ENCODE measurements at places on chromosomes 5 and 9.

GRCh38 chr5:157366741-157367674, 93.0 kb upstream of the NIPAL4 start:
- no peak for DNase-seq

DNA sequence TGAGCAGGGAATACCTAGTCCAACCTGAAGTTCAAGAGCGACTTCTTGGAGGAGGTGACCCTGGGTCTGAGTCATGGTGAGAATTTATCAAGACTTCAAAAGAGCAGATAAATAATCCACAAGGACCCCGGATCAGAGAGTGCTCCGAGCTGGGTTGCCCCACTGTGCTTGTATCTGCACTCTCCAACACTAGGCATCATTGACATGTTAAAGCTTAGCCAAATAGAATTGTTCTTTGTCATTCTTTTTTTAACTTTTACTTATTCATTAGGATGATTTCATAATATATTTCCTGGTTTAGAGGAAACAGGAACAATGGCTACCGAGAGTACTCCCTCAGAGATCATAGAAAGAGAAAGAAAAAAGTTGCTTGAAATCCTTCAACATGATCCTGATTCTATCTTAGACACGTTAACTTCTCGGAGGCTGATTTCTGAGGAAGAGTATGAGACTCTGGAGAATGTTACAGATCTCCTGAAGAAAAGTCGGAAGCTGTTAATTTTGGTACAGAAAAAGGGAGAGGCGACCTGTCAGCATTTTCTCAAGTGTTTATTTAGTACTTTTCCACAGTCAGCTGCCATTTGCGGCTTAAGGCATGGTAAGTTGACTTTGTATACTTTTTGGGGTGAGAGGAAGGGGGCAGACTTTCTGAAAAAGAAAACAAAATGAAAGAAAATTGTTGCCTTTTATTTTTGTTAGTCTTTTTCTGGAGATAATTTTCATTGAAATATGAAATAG, at the start of gene CARD6:
CARD6 (plus strand) TSS at position 300 of the 738 bp plus-strand sequence; CDS start at position 316, 16 bp downstream.
- DNase-seq = no peak

DNA sequence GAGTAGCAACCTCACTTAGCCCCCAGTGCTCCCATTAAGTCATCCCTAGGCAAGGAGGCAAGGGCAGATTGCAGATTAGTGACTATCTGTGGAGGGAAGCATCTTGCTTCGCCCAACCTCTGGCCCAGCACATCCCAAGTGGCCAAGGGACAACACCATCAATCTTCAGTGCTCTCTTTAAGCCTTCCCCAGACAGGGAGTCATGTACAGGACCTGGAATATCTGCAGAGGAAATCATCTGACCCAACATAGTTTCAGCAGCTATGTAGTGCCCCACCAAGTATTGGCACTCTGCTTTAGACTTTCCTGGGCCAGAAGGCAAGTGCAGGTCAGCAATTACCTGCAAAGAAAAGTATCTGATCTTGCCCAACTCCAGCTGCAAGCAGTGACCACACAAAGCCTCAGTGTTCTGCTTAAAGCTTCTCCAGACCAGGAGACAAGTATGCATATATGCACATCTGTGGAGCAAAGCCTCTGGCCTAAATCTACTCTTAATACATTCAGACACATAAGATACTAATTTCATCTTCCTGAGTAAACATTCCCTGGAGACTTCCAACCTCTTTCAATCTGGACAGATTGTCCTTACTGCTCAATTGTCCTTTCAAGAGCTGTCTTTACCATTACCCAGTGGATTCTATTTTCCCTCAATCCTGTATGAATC, 224.8 kb upstream of the VLDLR start:
- DNase-seq = no peak

- no peak for DNase-seq
Measured at GRCh38 chr9:93828331-93829097, 126.6 kb downstream of the BARX1 start.

DNA sequence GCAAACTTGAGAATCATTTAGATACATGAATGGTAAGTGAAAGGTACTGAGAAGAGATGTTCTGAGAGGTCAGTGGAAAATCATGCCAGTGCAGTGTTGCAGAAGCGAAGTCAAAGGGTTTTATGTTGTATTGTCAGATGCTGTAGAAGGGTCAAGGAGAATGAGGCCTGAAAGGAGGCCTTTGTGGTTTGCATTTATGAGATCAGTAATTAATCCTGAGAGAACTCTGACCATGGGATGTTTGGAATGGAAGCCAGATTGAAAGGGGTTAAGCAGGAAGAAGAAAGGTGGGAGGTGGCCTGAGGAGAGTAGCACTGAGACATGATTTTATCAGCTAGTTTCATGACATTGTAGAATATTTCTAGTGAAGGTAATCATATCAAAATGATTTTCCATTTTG, 97.8 kb downstream of the ZSWIM6 start:
- no peak for DNase-seq

DNA sequence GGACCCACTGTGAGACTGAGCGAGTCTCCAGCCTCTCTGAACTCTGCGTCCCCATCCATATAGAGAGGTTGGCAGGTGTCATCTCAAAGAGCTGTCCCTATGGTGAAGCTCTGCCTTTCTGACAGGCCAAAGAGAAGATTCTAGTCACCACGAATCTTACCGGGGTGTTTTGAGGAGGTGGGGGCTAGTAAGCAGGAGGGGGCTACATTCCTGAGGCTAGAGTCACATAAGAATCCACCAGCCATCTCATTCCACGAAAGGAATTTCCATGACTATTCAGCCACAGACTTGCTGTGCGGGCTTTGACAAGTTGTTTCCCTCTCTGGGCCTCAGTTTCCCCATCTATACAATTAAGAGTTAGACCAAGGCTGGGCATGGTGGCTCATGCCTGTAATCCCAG, 16.3 kb downstream of the PDGFRB start:
- DNase-seq = no peak

GRCh38 chr5:43623048-43623680, 20.2 kb downstream of the NNT start:
- DNase-seq = no peak

DNA sequence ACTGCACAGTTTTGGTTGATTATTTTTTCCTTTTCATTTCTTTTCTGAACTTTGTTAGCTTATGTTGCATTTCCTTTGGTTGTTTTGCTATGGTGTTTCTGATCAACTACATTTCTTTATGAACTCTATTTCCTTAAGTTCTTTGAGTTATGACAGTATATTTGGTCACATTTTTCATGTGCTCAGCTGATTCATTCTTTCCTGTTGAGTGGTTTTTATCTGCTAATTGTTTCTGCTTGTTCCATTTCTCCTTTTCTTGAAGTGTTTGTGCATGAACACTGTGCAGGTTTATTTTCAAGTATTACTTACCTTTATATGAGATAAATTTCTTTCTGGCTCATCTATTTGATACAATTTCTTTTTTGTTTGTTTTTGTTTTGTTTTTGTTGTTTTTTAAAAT, 50.9 kb upstream of the MACIR start:
- DNase-seq = no peak

- no peak for DNase-seq
Measured at GRCh38 chr9:129579294-129579693, 41.6 kb downstream of the C9orf50 start.

GRCh38 chr5:102863058-102863457, 108.0 kb downstream of the PAM start:
- no peak for DNase-seq

GRCh38 chr5:8997542-8998070, 548.3 kb downstream of the SEMA5A start:
- no peak for DNase-seq

GRCh38 chr9:88721025-88721424, 186.0 kb downstream of the NXNL2 start:
- no peak for DNase-seq

DNA sequence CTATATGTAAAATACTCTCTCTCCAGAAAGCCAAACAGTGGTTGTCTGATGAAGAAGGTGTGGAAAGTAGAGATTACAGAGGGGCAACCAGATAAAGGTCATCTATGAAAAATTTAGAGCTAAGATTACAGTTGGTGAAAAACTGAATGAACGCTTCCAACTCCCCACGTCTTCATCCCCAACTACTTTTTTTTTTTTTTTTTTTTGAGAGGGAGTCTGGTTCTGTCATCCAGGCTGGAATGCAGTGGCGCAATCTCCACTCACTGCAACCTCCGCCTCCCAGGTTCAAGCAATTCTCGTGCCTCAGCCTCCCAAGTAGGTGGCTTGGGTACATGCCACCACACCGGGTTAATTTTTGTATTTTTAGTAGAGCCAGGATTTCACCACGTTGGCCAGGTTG, 64.3 kb downstream of the RAPGEF6 start:
- no peak for DNase-seq

DNA sequence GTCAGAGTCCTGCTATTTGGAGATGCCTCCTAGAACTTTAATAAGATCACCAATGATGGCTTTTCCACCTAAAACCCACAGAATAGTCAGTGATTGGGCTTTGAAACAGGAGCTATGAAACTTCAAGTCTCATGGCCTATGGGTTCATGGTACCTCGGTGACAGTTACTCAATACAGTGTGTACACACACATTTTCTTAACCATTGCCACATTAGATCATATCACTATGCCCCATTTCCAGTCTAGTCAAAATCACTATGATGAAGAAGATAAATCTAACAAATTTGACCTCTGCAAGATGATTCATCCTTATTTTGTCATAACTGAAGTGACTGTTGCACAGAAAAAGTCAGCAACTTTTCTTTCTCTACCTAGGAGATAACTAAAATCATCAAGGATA, 86.8 kb upstream of the OR13F1 start:
- no peak for DNase-seq

GRCh38 chr5:54017580-54017979, 292.8 kb downstream of the ARL15 start:
- DNase-seq = no peak

DNA sequence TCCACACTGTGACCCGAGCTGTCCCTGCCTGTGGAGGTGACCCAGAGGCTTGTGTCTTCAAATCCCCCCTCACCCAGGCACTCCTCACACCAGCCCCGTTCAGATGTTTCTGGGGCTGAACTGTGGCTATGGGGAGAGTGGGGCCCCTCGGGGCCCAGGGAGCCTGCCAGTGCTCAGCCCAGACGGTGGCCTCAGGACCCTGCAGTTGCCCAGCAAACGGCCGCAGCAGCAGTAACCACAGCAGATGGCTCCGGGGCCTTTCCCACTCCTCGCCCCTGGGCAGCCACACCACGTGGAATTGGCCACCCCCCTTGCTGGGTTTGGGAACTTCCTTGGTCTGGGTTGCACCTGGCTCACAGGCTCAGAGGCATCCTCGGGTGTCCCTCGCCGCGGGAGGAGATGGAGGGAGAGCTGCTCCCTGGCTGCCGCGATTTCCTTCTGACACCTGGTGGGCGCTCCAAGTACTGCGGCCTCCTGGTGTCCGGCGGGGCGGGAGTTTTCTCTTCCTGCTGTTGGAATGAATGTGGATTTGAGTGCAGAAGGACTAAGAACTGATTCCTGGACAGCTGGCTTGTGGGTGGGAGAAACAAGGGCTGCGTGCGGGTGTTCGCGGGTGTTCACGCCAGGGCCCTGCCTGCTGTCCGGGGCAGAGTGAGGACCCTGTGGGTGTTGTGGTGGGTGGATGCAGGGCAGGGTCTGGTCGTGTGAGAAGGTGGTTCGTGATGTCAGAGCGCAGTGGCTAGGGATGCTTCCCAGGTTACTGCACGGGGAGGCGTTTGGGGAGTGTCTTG, 97.5 kb downstream of the COL5A1 start:
- no peak for DNase-seq

DNA sequence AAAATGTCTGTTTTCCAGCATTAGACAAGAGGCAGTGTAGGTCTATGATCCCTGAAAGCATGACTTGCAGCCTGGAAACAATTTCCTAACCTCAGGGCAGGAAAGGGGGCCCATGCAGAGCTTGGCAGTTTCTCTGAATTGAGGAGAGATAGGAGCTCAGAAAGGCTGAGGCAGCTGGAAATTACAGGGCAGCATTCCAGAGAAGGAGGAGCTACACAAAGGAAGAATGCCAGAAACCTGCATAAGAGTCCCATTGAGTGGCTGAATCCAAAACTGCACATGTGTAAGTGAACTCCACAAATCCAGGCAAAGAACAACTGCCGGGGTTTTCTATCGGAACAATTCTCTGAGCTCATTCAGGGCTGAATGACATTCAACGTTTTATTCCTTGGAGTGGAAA, 346.8 kb downstream of the PIK3R1 start:
- no peak for DNase-seq

- DNase-seq = no peak
Measured at GRCh38 chr5:37116359-37116758, 132.8 kb downstream of the CPLANE1 start.

GRCh38 chr9:76400534-76401096, 6.4 kb upstream of the RFK start:
- no peak for DNase-seq

- no peak for DNase-seq
Measured at GRCh38 chr9:23659346-23660006, 166.6 kb downstream of the ELAVL2 start.

DNA sequence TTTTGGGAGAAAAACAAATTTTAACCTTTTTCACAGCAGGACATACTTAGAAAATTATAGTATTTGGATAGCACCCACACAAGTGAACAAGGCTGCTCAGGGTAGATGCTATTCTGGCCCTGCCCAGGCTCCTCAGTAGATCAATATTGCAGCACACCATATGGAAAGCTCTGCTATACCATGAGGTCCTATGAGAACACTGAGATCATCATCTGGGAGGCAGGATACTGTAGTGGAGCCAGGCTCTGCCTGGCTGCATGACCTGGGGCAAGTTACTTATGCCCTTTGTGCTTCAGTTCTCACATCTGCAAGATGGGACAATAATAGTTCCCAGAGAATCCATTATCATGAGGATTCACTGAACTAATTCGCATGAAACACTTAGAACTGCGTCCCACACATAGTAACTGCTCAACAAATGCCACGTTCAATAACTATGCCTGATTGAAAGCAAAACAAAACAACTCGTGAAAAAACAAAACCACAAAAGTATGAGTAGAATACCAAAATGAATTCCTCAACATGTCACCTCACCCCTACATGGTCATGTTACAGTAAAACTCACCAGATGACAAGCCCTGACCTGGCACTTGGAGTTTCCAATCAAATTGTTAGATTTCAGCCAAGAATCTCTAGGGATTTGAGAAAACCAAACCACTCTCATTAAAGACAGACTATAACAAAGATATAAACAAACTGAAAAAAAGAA, 31.9 kb downstream of the ARSB start:
- DNase-seq = no peak

GRCh38 chr9:12718482-12719026, 25.4 kb downstream of the TYRP1 start:
- DNase-seq = no peak

DNA sequence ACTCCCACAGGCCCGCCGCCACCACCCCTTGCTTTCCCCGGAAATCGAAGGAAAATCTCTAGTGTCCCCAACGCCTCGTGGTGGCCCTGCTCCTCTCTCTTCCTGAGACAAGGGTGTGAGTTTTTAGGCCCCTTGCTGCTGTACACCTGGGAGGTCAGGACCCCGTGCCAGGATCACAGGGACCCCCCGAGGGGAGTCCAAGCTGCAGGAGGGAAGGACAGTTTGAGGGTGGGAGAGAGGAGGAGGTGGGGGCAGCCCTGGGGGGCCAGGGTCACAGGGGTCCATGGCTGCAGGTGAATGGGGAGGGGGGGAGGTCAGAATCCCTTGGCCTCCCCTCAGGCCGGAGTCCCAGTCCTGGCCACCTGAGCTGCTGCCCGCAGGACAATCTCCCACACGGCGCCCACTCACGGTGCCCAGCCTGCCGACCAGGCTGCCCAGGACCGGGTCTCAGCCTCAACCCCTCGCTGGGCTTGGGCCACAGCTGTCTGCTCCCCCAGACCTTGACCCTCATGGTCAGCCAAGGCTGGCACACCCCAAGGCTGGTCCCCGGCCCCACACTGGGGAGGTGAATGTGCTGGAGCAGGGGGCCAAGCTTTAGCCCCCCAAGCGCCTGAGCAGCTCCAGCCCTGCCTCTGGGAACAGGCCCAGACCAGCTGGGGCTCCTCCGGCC, 19.9 kb downstream of the TPPP start:
- DNase-seq = no peak
